Fibroblast of skin of left quadriceps (primary cell): ENCODE measurements at places on chromosomes 12 and 14.

GRCh38 chr12:40446385-40446784 is 221.6 kb downstream of the LRRK2 start:
- DNase-seq: no peak

- no peak for DNase-seq
Observed at GRCh38 chr14:51490205-51490604, 161.5 kb upstream of the FRMD6 start.

DNA sequence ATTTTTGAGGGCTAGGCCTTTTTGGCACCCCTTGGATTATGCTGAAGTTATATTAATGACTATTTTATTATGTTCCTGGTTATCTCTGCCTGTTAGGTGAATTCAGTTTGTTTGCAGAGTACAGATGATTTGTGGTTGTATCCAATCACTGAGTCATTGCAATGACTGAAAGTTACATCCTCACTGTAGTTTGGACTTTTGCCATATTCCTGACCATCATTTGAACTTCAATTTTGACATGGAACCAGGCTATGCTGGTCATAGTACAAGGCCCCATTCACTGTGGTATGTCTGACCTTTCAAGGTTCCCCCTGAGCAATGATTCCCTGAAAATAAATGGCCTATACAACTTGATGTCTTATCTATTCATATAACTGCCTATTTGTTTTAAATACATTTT is 621.0 kb downstream of the CCER1 start:
- no peak for DNase-seq

DNA sequence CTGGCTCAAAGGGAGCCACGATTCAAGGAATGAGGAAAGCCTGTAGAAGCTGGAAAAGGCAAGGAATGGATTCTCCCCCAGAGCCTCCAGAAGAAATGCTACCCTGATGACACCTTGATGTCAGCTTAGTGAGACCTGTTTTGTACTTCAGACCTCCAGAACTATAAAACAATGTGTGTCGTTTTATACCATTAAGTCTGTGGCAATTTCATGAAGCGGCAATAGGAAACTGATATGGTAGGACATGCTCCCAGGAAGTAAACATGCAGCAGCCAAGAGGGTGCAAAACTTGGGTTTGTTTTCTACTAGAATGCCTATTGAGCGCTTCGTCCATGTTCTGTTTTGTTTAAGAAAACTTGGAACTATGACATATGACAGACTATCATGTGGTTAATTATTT is 2.5 kb upstream of the APOBEC1 start:
- DNase-seq: no peak

- no peak for DNase-seq
Observed at GRCh38 chr14:73462048-73462715, 3.8 kb upstream of the NUMB start.

- DNase-seq: no peak
Observed at GRCh38 chr14:73461478-73462047, 3.2 kb upstream of the NUMB start.

GRCh38 chr14:95485222-95485819 is 31.1 kb downstream of the SYNE3 start:
- no peak for DNase-seq

GRCh38 chr12:81963026-81963425 is 203.9 kb upstream of the PPFIA2 start:
- no peak for DNase-seq

DNA sequence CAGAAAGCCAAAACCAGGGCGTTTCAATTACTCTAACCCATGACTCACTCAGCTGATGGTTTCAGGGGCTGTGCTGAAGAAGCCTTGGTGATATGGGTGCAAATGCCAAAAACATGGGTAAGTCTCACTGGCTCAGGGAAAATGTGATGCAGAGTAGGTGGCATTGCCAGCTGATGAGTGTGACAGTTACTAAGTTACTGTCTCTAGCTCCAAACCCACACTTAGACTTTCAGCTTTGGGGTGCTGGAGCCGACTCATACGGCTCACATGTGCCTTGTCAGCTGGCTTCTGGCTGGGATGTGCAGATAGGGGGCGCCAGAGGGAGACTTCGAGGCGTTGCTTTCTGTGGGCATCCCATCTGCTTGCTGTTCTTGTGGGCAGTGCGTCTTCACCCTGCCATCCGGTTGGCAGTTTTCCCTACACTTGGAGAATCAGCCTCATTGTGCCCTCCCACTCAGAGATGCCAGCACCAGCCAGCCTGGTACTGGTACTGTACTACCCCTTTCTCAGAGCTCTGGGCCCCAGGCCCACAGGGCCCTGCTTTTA is 11.1 kb upstream of the KRT7 start:
- DNase-seq: no peak

GRCh38 chr12:4717806-4718205 is 2.4 kb upstream of the GALNT8 start:
- no peak for DNase-seq

- no peak for DNase-seq
Observed at GRCh38 chr12:6201213-6201608, 1.0 kb downstream of the CD9 start.

DNA sequence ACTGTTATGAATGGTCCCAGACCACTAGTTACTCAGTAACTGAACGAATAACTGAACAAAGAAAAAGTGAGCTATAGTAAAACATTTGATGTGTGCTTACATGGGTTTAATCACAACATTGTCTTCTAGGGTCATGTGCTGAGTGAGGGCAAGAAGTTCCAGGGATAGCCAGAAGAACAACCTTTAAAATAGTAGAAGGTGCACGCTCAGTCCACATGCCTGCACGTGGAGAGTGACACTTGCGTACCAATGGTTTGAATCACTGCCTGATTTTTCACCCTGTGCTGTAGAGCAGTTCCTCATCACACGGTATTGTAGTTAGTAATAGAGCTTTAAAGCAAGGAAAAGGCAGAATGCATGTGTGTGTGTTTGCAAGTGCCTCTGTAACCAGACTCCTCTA is 224.2 kb downstream of the EGLN3 start:
- DNase-seq: peak; percentile 5

- no peak for DNase-seq
Observed at GRCh38 chr12:93829016-93829415, 151.8 kb downstream of the CRADD start.

GRCh38 chr12:104643819-104644669 is 187.3 kb downstream of the CHST11 start:
- no peak for DNase-seq

- peak; percentile 62 for DNase-seq
Observed at GRCh38 chr12:3150931-3151835, 74.0 kb downstream of the TSPAN9 start.

- DNase-seq: no peak
Observed at GRCh38 chr12:53493610-53494391, 5.5 kb downstream of the MAP3K12 start.

- no peak for DNase-seq
Observed at GRCh38 chr14:92439537-92440344, 73.8 kb upstream of the RIN3 start.

DNA sequence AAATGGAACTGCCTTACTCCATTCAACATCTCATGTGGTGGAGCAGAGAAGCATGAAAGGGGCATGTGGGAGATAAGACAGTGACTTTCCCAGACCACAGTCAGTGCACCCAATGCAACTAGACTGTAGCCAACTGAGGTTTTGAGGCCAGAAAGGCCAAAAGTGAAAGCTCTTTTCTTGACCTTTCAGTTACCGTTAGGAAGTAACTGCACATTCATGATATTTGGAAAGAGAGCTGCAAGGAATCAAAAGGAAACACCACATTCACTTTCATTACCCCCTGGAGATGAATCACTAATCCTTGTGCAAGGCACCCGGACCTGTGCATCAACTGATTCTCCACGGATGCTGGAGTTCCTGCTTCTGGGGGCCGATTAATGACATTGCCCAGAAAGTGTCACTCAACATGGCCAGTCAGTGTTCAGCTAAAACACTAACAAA is 72.9 kb upstream of the ELK3 start:
- no peak for DNase-seq

GRCh38 chr14:55412676-55413075 is 1.0 kb upstream of the ATG14 start:
- DNase-seq: no peak

GRCh38 chr14:75748336-75748735 is 87.3 kb downstream of the TTLL5 start:
- DNase-seq: no peak

GRCh38 chr12:46300910-46301309 is 32.1 kb upstream of the SLC38A1 start:
- DNase-seq: no peak

DNA sequence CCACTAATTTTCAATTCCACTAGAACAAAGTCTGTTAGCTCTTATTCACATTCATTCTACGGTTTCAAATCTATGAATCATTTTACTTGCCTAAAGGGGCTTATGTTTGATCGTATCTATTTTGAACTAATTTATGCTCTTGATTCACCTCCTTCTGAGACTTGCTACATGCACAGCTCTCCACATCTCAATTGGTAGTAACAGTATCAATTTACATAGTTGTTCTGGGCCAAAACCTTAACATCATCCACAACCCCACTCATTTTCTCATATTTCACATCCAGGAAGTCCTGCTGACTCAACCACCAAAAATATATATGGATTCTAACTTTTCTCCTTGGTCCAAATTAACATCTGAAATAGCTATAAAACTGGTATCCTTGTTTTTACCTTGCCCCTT is 208.6 kb downstream of the RASSF9 start:
- peak; percentile 58 for DNase-seq

DNA sequence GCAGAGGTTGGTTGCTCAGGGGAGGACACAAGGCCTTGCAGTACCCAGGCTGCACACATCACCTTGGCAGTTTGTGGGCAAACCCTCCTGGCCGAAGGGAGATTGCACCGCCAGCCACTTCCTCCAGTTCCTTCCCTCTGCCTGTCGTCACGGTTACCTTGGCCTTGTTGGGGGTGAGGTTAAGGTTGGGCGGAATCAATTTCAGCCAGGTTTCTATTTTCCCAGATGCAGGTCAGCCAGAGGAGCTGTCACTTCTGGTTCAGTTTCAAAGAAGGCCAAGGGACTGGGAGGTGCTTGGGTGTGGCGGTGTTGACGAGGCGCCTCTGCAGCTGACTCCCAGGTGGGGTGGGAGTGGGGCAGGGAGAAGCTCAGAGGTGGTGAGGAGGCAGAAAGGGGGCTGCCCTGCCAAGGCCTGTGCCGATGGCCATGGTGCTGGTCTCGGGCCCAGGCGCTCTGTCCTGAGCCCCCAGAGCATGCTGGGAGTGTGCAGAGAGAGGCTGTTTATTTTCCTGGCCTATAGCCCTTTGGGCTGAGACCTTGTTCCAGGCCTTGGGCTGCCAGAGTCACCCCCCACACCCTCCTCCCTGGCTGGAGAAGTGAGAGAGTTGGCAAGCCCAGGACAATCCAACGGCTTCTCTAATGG is 31.4 kb downstream of the JDP2 start:
- DNase-seq: no peak

DNA sequence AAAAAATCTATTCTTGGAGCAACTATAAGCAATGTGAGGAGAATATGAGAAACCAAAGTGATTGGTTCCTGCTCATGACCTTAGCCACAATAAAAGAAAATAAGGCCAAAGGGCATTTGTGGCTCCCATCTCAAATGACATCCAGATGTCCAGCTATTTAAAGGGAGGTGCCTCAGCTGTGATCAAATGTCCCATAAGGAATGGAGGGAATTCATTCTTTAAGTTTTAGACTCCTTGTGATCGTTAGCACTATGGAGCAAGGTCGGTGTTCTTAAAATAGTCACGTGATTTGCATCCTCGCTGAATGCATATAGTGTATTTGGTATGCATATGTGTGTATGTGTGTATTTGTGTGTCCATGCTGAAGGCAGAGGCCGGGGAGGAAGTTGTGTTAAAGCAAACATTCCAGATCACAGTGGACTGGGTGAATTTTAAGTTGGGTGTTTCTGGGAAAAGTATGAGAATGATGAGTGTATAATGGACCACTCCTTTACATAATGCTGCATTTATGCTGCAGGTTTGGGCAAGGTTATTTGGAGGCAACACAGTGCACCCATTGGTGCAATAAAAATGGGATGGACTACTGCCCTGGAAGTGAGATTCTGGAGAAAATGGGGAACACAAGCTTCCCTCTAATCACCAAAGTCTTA is 5.6 kb upstream of the E2F7 start:
- DNase-seq: no peak

GRCh38 chr14:53054457-53054856 is 98.7 kb downstream of the DDHD1 start:
- DNase-seq: no peak

DNA sequence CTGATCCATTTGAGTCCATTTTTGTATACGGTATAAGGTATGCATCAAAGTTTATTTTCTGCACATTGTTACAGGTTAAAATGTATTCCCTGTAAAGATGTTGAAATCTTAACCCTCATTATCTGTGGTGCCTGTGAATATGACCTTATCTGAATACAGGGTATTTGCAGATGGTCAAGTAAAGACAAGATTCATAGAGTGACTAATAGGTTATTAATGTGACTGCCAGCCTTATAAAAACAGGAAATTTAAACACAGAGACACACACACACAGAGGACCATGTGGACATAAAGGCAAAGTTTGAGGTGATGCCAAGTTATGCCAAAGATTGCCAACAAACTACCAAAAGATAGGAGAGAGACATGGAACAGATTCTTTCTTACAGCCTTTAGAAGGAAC is 347.2 kb upstream of the DCN start:
- DNase-seq: no peak

- DNase-seq: no peak
Observed at GRCh38 chr12:104152685-104153241, 14.8 kb upstream of the NFYB start.

- DNase-seq: no peak
Observed at GRCh38 chr12:122724641-122725243, 5.9 kb downstream of the HCAR1 start.

DNA sequence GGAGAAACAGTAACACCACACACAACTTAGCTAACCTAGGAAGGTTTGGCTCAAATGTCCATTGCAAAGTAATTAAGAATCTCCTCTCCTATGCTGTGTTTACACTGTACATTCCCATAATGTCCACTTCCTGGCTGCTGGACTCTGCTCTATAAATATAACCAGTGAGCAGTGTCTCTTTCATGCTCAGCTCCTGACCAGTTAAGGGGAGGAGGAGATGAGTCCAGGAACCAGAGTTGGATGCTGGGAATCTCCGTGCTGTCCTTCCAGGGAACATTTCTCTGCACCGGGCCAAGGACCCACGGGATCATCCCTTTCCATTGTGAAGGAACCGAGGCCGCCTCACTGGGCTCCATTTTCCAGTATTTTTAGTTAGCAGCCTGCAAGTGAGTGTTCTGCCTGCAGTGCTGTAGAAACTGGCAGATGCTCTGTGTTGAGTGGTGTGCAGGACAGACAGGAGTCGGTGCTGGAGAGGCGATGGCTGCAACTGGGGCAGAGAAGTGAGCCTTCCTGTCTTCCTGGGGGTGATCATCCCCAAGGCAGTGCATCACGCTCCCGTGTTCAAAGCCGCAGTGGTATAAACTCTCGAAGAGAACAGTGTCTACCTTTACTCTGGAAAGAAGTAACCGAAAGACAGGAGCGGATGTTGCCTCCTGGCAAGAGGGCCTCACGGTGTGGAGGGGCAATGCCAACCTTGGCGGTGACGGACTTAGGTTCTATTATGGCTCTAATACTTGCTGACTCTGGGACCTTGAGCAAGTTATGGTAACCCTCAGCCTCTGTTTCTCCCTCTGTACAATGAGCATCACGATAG is 195.5 kb downstream of the CACNA1C start:
- DNase-seq: no peak

GRCh38 chr14:24888532-24888931 is 161.4 kb downstream of the STXBP6 start:
- no peak for DNase-seq
